Activated CD4-positive, alpha-beta T cell treated with anti-CD3 and anti-CD28 coated beads, Interleukin-2, amount 50 U/mL, for 24 hours (primary cell): ENCODE measurements at places on chromosomes 2 and 18.

DNA sequence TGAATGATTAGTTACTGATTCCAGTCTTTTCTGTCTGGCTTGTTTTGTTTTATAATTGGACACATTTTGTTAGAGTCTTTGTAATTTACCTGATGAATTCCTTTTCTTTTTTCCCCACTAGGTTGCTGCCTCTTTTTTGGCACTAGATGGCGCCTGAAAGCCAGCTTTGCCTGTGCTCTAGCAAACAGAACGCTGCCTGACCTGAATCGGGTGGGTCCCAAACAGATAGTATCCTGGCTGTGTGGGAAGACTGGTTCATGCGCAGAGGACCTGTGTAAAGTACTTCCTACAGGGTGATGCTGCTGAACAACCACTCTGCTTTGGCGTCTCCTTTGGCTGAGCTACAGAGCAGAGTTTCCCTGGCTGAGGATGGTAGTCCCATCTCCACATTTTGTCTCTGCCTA is 288.2 kb downstream of the IKZF2 start:
- peak; percentile 3 for DNase-seq

GRCh38 chr2:7450188-7450832 is 533.1 kb downstream of the RNF144A start:
- DNase-seq, result no peak

GRCh38 chr18:23213200-23213599 is 77.9 kb downstream of the CABLES1 start:
- no peak for DNase-seq

- DNase-seq, result no peak
Measured at GRCh38 chr2:38517284-38517683, 85.4 kb downstream of the HNRNPLL start.

GRCh38 chr2:42648796-42649195 is 80.4 kb downstream of the MTA3 start:
- no peak for DNase-seq

DNA sequence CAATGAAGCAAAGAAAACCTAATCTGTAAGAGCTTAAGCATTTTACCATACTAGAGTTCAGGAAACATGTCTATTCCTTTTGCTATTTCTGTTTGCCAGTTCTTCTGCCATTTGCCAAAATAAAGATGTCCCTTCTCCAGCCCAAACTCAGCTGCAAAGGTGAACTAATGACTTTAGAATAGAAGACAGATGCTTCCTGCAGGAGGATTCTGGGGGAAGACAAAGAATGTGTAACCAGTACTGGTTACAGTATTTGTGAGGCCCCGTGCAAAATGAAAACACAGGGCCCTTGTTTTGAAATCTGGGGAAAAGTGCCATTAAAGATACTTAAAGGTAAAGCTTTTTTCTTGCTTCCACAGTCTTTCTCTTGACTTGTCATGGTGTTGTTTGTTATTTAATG is 34.3 kb upstream of the MTX2 start:
- no peak for DNase-seq

- no peak for DNase-seq
Measured at GRCh38 chr18:59479776-59480175, 120.7 kb upstream of the LMAN1 start.

GRCh38 chr2:68741238-68741637 is 6.6 kb downstream of the ARHGAP25 start:
- no peak for DNase-seq

DNA sequence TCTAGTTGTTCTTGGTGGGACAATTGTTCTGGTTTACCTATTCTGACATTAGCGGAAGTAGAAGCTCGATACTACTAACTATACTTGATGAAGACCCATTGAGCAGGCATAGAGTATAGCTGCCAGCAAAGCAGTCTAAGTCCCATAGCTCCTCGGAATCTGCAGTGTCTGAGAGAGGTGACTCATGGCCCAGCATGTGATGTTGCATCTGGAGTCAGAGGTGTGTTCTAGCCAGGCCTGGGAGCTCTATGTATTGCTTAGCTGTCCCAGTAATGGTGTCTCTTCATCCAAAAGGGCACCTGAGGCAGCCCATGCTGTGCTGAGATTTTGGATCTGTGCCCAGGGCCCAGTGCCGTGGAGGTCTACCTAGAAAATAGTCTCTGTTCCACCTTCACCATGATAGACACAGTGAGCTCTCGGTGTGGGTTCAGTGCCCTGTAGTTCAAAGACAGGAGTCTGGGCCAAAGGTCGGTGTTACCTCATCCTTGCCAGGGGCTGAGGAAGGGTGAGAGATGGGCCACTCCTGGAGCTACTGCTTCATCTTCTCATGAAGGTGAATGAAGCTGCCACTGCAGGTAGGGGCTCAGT is 47.3 kb downstream of the MEX3C start:
- no peak for DNase-seq

- DNase-seq, result no peak
Measured at GRCh38 chr2:162327134-162327769, 8.8 kb upstream of the IFIH1 start.

- DNase-seq, result no peak
Measured at GRCh38 chr2:44324971-44325426, 36.3 kb downstream of the PREPL start.

GRCh38 chr2:68512326-68512725 is 44.9 kb downstream of the APLF start:
- no peak for DNase-seq

GRCh38 chr2:202101026-202101579 is 28.0 kb downstream of the KIAA2012 start:
- no peak for DNase-seq

DNA sequence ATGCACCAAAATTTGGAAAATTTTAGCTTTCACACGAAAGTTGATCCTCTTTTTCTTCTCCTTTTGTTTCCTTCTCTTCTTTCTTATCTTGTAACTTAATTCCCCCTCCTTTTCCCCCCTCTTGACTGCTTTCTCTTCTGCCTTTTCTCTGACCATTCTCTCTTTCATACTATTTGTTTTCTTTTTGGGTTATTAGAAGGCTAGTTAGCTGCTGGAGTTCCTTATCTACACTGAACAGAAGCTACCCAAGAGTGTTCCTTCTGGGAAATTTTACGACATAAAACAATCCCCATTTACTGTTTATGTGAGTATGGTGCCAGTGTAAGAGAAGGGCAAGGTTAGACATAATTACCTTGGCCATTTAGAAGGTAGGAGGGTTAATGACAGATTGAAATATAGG is 218.4 kb upstream of the DTNA start:
- DNase-seq, result no peak

GRCh38 chr2:158810731-158811460 is 15.8 kb downstream of the DAPL1 start:
- DNase-seq, result no peak

DNA sequence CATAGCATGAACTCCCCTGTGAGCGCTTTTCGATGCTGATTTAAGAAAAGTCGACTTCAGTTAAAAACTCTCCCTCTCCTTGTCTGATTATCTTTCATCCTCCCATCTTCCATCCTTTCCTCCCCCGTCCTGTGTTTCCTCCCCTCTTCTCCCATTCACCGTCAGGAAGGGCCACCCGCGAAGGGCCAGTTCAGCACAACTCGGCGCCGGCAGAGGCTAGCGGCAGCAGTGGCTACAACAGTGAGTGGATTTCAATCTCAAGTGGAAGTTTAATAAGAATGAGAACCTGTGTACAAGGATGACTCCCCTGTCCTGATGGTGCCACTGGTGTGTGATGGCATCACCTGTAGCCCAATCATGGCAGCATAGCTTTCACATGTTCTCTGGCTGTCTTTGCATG is 106.9 kb downstream of the PRKRA start:
- DNase-seq, result no peak

- no peak for DNase-seq
Measured at GRCh38 chr2:100425107-100425506, 7.6 kb upstream of the CHST10 start.

DNA sequence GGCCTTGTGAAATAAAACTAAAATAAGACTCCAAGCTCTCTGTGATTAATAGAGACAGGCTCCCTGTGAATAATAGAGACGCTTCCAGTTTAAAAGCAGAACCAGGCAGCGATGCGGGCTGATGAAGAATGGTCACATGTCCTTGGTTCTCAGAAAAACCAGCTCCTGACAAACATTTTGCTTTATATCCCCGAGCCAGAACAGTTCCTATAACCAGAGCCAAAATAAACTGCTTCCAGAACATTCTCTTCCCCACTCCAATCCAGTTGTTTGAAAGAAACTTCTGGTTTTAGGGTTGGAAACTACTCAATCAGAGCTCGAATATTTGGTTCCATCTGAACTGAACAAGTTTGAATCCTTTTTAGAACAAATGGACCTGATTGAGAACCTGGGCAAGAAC is 213.7 kb downstream of the TSN start:
- DNase-seq, result no peak

- peak; percentile 81 for DNase-seq
Measured at GRCh38 chr2:135820003-135820618, 16.9 kb downstream of the LCT start.

GRCh38 chr18:23933407-23933806 is 81.1 kb upstream of the TTC39C start:
- DNase-seq, result no peak

- DNase-seq, result no peak
Measured at GRCh38 chr2:26401739-26402541, at the start of gene DRC1. Gene DRC1, plus strand, starts transcription at chr2:26401920. Its CDS starts 70 bp downstream, at chr2:26401990.

- no peak for DNase-seq
Measured at GRCh38 chr2:128466776-128467175, 148.1 kb upstream of the HS6ST1 start.

DNA sequence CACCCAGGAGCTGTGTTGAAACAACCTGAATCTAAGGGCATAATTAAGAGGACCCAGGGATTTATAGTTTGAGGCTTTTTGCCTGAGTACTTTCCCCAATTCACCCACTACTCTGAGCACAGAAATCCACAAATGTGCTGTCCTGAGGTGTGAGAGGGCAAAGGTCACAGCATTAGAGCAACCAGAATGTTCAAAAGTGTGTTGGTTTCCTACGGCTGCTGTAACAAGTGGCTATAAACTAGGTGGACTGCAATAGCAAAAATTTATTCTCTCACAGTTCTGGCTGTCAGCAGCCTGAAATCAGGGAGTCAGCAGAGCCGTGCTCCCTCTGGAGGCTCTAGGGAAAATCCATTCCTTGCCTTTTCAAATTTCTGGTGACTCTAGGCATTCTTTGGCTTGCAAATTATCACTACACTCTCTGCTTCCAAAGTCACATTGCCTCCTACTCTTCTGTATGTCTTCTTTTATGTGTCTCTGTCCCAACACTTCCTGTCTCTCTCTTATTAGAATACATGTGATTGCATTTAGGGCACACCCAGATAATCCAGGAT is 91.4 kb upstream of the TACR1 start:
- DNase-seq, result no peak

GRCh38 chr18:46152436-46152807 is 48.2 kb downstream of the HAUS1 start:
- no peak for DNase-seq

GRCh38 chr2:233331536-233331935 is 22.8 kb upstream of the DGKD start:
- peak; percentile 33 for DNase-seq

DNA sequence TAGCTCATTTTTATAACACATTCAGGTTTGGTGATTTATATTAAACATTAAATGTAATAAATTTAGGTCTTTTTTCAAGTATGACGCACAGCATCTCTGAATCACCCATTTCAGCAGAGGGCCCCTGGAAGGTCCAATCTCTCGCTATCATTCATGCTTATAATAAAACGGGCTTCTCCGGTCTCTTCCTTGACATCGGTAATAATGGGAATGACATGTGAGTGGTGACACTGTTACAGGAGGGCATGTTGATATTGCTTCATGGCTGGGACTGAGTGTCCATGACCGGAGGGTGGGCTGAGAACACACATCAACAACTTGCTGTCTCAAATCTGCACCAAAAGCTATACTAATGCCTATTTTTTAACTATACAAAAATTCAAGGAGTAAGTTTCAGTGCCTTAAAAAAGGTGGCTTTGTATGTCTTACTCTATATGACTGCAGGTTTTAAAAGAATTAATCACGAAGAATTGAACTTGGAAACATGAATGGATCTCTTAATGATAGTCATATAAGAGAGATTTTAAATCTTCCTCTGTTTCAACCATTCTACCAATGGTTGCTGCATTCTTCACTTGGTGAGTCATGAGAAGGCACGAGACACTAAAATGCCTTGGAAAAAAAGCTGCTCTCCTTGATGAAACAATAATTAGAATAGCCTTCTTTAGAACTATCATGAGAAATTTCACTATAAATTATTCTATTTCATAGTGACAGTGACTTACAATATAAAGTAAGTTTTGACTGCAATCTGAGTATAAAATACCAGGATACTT is 101.9 kb upstream of the NRP2 start:
- no peak for DNase-seq

- no peak for DNase-seq
Measured at GRCh38 chr2:143762176-143762928, 633.1 kb downstream of the ARHGAP15 start.

- DNase-seq, result no peak
Measured at GRCh38 chr2:37456479-37456878, 112.0 kb downstream of the QPCT start.

DNA sequence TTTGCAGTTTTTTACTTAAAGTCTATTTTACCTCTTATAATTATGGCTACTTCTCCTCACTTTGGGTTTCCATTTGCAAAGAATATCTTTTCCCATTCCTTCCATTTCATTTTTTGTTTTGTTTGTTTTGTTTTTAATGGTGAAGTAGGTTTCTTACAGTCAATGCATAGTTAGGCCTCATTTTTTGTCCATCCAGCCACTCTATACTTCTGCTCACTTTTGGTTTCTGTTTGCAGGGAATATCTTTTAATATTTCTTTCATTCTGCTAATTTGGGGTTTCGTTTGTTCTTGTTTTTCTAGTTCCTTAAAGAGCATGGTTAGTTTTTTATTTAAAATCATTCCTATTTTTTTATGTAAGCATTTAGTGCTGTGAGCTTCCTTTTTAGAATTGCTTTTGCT is 339.4 kb downstream of the GRB14 start:
- DNase-seq, result no peak

DNA sequence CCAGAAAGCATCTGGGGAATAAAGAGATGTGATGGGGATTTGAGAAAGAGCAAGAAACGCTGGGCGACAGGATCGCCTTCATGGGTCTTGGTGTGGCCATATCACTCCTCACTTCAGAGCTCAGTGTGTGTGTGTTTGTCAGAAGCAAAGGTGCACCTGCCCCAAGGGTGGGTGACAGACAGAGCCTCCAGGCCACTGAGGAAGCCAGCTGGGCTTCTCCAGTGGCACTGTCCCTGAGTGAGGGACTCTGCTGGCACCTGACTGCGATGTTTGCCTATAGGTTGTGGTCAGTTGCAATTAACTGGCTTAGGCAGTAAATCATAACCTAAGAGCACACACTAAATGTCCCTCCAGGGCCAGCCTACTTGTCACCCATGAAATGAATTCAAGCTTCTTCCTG is 23.5 kb upstream of the GNAL start:
- DNase-seq, result no peak

DNA sequence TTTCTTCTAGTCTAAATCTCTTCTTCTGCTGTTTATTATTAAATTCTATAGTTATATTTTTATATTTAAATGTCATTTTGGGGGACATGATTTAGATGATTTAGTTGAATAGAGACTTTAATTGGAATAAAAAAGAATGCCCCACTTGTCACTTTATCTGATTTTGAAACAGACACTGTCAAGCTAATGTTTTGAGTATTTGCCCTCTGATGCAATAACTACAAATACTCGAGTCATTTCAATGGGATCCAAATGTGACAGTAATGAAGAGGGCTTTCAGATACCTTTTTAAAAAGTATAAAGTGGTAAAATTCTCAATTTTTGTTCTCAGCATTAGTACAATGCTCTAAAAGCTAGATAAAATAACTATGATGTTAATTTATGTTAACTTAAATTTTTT is 257.3 kb upstream of the SESTD1 start:
- no peak for DNase-seq
